ENCODE measurements at places on chromosomes 2 and 18. TPM values are rescaled to one million over a fixed set of nuclear protein-coding genes. Genes with fewer than 3 reads are reported as not detected.

Gene NYAP2
- polyA plus RNA-seq, result 0.03 TPM

DNA sequence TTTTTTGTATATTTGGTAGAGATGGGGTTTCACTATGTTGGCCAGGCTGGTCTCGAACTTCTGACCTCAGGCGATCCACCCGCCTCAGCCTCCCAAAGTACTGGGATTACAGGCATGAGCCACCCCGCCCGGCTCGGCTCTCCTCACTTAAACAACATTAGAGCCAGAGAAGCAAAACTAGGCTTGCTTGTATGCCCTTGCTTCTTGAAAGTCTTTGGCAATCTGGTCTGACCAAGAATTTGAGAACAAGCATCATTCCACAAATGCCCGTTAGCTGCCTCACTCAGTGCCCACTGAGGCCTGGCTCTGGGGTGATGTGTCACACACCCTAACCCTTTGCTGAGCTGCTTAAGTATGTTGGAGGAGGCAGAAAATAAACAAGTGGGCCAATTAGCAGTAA lies 33.5 kb downstream of the SOWAHC start:
- H3K4me1 ChIP-seq, result no peaks in the 10 kb centered on the region
- no peak for DNase-seq
- H3K4me3 ChIP-seq, result no peak overlapping the region
- H3K27ac ChIP-seq, result no peak overlapping the region
- H3K36me3 ChIP-seq, result no peaks in the 10 kb centered on the region
- no peaks in the 10 kb centered on the region for H3K27me3 ChIP-seq

- H3K27me3 ChIP-seq, result no peaks in the 10 kb centered on the region
- no peak for DNase-seq
- no peak overlapping the region for H3K27ac ChIP-seq
- no peaks in the 10 kb centered on the region for H3K36me3 ChIP-seq
- H3K4me1 ChIP-seq, result no peaks in the 10 kb centered on the region
Measured at GRCh38 chr18:26721854-26722564, 143.5 kb downstream of the AQP4 start.

DNA sequence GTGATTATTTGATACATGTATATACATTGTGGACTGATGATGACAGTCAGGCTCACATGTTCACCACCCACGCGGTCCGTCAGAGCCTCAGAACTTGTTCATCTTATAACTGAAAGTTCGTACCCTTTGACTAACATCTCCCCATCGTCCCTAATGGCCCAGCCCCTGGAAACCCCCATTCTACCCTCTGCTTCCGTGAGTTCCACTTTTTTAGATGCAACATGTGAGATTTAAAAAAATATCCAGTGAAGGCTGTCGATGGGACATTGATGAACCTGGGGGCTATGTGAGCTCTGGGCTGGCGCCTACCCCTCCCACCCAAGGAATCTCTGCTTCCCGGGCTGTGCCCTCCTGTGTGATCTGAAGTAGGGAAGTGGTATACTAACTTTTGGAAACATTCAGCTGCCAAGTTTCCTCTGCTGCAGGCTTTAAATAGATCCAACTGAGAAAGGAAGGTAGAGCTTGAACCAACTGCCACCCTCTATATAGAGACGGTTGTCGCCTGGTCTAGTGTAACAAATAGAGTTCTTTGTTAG lies 163.8 kb downstream of the FAM210A start:
- H3K4me3 ChIP-seq, result no peak overlapping the region
- H3K36me3 ChIP-seq, result no peaks in the 10 kb centered on the region
- peak overlapping the region; percentile 33 for H3K27ac ChIP-seq
- peaks cover 68% of the 10 kb centered on the region for H3K4me1 ChIP-seq
- DNase-seq, result no peak
- no peaks in the 10 kb centered on the region for H3K27me3 ChIP-seq

GRCh38 chr18:49563701-49564517 lies 2.1 kb downstream of the LIPG start:
- H3K27me3 ChIP-seq, result peaks cover 50% of the 10 kb centered on the region
- no peak overlapping the region for H3K4me3 ChIP-seq
- H3K27ac ChIP-seq, result no peak overlapping the region
- H3K4me1 ChIP-seq, result peaks cover 37% of the 10 kb centered on the region

DNA sequence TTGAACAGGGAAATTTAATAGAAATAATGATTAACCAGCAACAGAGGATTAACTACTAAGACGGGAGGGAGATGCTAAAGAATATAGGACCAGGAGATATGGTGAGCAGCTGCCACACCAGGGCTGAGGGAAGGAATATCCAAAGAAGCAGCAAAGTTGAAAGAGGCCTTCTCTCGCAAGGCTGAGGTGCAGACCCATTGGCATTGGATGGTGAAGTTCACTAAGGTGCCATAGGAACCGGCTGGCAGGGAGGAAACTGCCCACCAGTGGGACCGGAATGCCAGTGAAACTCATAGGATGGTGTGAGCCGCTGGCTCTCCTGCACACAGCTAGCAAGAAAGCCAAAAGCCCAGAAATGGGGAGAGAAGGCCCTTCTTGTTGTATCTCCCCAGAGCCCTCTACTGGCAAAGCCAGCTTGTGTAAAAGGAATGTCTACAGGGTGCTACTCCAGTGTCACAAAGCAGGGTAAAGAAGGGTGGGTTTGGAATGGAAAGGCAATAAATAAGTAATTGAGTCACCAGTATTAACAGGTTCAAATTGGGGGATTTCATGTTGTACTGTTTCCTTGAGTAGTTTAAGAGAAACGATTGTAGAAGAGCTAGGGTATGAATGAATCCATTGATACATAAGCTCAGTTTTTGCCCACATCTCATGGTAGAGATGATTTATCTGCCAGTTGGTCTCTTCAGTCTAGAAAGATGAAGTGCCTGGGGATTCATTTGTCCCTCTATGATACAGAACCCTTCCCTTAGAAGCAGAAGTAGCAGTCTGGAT lies 36.0 kb downstream of the FARP2 start:
- no peak overlapping the region for H3K4me3 ChIP-seq
- no peaks in the 10 kb centered on the region for H3K27me3 ChIP-seq
- DNase-seq, result no peak
- H3K4me1 ChIP-seq, result no peaks in the 10 kb centered on the region

DNA sequence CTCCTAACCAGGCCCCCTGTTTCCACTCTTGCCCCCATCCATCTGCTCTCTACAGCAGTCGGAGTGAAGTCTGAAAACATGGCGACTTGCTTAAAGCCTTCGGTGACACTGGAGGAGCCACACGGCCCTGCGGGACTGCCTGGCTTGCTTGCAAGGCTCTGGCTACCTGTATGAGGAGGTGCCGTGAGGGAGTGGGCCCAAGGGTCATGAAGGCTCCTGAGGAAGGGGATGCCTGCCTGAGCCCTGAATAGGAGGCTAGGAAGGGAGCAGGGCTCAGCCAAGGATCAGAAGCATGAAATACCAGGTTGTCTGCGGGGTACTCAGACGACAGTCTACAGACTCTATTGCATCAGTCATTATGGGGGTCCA lies 75.4 kb downstream of the EMX1 start:
- no peaks in the 10 kb centered on the region for H3K27me3 ChIP-seq
- no peak overlapping the region for H3K4me3 ChIP-seq
- DNase-seq, result peak; percentile 44
